Activated naive CD8-positive, alpha-beta T cell treated with anti-CD3 and anti-CD28 coated beads, Interleukin-2, amount 50 U/mL, for 24 hours (primary cell): ENCODE measurements at places on chromosomes 11 and 22.

DNA sequence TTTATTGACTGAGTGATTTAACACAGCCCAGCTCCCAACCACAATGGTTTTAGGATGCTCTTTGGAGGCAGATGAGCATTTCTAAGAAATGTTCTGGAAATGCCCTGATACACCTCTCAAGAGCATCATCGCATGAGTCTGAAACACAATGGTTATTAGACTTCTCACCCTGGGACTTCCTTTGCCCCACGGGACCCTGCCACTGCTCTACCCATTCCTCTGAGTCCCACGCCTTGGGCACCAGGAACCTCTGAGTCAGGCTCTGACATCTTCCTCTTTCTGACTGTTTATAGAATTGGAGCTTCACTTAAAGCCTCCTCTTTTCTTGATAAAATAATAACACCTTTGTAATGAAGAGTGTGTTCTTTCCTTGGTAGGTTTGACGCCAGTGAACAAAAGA is 85.6 kb upstream of the PARVA start:
- H3K27ac ChIP-seq, result no peak overlapping the region
- H3K36me3 ChIP-seq, result no peaks in the 10 kb centered on the region
- H3K4me1 ChIP-seq, result peaks cover 6% of the 10 kb centered on the region
- no peak for DNase-seq
- no peaks in the 10 kb centered on the region for H3K27me3 ChIP-seq

DNA sequence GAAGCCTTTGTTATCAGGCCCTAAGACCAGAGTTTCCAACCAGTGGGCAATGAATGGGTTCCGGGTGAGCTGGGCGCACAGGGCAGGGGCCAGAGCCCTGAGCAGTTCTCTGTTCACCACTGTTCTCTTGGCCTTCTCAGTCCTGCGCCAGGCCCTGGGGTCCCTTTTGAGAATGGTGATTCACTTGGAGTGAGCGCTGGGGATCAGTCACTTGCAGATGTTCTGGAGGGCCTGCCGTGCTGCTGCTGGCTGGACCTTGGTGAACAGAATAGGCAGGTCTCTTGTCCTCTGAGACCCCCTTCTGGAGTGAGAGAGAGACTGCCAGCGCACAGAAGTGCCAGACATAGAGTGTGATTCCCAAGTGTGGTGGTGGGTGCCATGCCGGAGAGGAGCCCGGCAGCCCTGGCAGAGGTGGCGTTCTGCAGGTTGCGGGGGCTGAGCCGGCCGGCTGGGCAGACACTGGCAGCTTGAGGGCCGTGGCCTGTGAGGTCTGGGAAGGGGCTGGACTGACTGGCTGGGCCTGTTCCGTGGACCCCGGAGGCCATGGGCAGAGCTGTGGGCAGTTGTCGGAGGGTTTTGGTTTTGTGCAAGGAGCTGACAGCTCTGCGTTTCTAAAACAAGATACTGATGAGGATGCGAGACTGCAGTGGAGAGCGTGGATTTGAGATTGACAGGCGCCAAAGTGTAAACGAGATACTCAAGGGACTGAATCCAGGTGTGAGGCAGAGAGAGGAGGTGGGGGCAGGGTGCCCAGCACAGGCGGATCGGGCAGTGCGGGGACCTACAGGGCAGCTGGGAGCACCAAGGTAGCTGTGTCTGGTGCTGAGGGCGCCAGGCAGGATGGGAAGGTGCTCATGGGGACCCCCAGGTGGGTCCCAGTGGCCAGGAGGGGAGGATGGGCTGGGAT is 12.3 kb downstream of the TPCN2 start:
- no peak overlapping the region for H3K27ac ChIP-seq
- peaks cover 3% of the 10 kb centered on the region for H3K4me1 ChIP-seq
- no peaks in the 10 kb centered on the region for H3K27me3 ChIP-seq

DNA sequence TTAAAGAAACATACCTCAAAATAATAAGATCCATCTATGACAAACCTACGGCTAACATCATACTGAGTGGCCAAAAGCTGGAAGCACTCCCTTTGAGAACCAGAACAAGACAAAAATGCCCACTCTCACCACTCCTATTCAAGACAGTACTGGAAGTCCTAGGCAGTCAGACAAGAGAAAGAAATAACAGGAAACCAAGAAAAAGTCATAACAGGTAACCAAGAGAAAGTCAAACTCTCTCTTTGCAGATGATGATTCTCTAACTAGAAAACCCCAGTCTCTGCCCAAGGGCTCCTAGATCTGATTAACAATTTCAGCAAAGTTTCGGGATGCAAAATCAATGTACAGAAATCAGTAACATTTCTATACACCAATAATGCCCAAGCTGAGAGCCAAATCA is 35.6 kb downstream of the TMEM123 start:
- H3K36me3 ChIP-seq, result peaks cover 44% of the 10 kb centered on the region
- H3K4me3 ChIP-seq, result peak overlapping the region; percentile 29
- no peak for DNase-seq

DNA sequence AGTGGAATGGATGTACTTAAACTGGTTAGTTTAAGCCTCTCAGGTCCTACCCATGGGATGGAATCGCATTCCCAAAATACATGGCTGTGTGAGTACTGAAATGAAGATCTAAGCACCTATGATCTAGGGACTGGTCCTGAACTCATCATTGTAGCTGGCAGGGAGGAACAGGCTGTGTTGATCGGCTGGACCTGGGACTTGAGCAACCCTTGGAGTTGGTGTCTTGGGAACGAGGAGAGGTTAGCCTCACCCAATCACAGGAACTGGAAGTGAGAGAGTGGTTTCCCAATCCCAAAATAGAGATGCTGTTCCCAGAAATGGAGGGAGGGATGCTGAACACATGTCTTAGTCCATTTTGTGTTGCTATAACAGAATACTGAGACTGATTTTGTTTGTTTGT is 16.4 kb upstream of the ASCC2 start:
- H3K36me3 ChIP-seq, result no peaks in the 10 kb centered on the region
- H3K27me3 ChIP-seq, result no peaks in the 10 kb centered on the region
- no peaks in the 10 kb centered on the region for H3K4me1 ChIP-seq
- no peak overlapping the region for H3K4me3 ChIP-seq

- no peak overlapping the region for H3K27ac ChIP-seq
- peaks cover 9% of the 10 kb centered on the region for H3K36me3 ChIP-seq
- peaks cover 23% of the 10 kb centered on the region for H3K4me1 ChIP-seq
- no peaks in the 10 kb centered on the region for H3K27me3 ChIP-seq
- DNase-seq, result no peak
- H3K4me3 ChIP-seq, result no peak overlapping the region
These were observed 32.7 kb downstream of the PRDM10 start for GRCh38 chr11:129969920-129970319.

DNA sequence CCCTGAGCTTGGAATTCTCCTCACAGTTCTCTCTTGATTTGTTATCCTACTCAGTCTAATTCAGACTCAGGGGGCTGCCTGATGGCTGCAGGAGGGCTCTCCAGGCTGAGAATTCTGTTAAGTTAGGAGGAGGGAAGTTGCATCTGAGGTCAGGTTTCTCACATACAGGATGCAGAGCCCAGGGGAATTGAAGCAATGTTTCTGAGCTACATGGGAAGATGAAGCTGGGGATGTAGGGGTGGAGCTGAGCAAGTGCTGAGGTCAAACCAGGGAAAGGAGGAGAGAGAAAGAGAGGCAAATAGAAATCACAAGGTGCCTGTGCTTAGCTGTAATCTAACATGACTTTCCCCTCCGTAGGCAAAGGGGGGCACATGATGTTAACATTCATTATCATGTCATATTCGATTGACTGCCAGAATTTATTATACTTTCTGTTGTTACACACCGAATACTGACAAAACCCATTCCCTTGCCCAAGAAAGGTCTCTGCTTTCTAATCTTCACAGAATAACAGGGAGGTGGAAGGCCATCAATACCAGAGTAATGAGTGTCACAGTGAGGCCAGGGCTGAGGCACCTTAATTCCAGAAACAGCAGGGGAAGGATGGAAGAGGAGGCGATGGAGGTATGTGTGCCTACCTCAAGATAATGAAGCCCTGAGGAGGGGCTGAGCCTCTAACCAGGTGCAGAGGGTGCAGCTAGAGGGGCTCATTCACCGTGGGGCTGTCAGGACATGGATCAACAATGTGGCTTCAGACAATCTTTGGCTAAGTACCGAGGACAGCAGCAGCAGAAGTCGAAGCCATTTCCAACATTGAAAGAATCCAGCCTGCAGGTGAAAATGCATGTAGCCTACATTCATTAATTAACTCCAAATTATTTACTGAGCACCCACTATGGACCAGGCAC is 205.4 kb upstream of the SNX19 start:
- no peaks in the 10 kb centered on the region for H3K27me3 ChIP-seq
- no peak overlapping the region for H3K4me3 ChIP-seq
- no peaks in the 10 kb centered on the region for H3K4me1 ChIP-seq
- H3K27ac ChIP-seq, result no peak overlapping the region
- H3K36me3 ChIP-seq, result no peaks in the 10 kb centered on the region
- DNase-seq, result no peak

- no peak overlapping the region for H3K27ac ChIP-seq
- DNase-seq, result no peak
- H3K4me3 ChIP-seq, result no peak overlapping the region
- H3K4me1 ChIP-seq, result peaks cover 2% of the 10 kb centered on the region
- peaks cover 29% of the 10 kb centered on the region for H3K27me3 ChIP-seq
- no peaks in the 10 kb centered on the region for H3K36me3 ChIP-seq
These were observed 6.1 kb upstream of the A4GALT start for GRCh38 chr22:42726811-42727210.

GRCh38 chr11:17722000-17722643 is 2.8 kb downstream of the MYOD1 start:
- peaks cover 44% of the 10 kb centered on the region for H3K27me3 ChIP-seq
- no peaks in the 10 kb centered on the region for H3K4me1 ChIP-seq
- no peak for DNase-seq

DNA sequence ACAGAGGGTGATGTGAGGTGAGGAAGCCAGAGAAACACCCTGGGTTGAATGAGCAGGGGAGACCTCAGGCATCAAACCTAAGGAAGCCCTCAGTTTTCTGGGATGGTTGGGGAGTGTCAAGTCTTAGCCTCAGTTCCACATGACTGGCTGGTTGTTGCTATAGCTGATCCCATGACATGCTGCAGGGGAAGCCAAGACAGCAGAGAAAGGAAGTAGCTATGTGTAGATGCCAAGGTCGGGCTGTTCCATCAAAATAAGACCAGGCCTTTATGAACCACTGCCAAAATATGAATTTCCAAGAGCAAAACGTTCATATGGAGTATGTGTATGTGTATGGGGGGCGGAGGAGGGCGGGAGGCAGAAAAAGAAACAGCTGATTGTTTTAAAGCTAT is 11.6 kb downstream of the CD59 start:
- peaks cover 39% of the 10 kb centered on the region for H3K4me1 ChIP-seq
- peaks cover 15% of the 10 kb centered on the region for H3K36me3 ChIP-seq
- H3K4me3 ChIP-seq, result no peak overlapping the region
- H3K27ac ChIP-seq, result no peak overlapping the region

- H3K27me3 ChIP-seq, result no peaks in the 10 kb centered on the region
- H3K4me1 ChIP-seq, result peaks cover 27% of the 10 kb centered on the region
- no peak for DNase-seq
- no peak overlapping the region for H3K4me3 ChIP-seq
- H3K27ac ChIP-seq, result no peak overlapping the region
- H3K36me3 ChIP-seq, result peaks cover 2% of the 10 kb centered on the region
These were observed 162.0 kb downstream of the SWAP70 start for GRCh38 chr11:9825895-9826294.

DNA sequence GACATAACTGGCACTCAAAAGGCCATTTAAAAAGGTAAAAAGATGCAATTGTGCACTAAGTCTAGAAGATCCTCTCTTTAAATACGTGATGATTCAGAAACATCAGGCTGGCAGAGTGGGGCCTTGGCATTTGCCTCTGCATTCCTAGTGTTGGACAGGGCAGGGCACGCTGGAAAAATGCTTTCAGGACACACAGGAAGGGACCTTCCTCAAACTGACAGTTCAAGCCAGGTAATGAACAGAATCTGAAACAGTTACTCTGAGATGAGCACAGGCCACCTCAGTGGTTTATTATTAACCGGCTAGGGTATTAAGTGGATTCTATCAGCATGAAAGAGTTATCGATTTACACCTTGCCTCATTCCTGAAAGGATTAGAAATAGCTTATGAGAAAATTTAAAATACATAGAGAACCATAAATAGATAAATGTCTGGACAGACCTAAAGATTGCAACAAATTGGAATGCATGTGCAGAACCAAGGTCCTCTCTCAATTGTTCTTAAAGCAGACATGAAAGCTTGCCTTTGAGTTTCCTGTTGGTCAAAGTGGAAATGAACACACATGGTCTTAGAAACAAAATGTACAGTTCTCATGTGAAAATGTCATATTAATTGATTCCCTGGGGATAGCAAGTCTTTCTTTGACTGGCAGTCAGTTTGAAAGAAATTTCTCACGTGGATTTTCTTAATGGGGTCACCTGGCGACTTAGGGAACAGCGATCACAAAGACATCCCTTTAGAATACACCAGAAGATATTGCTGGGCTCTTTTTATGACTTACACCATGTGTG is 21.5 kb upstream of the CSNK2A3 start:
- no peaks in the 10 kb centered on the region for H3K36me3 ChIP-seq
- no peak overlapping the region for H3K4me3 ChIP-seq
- H3K4me1 ChIP-seq, result no peaks in the 10 kb centered on the region
- H3K27me3 ChIP-seq, result peaks cover 2% of the 10 kb centered on the region

DNA sequence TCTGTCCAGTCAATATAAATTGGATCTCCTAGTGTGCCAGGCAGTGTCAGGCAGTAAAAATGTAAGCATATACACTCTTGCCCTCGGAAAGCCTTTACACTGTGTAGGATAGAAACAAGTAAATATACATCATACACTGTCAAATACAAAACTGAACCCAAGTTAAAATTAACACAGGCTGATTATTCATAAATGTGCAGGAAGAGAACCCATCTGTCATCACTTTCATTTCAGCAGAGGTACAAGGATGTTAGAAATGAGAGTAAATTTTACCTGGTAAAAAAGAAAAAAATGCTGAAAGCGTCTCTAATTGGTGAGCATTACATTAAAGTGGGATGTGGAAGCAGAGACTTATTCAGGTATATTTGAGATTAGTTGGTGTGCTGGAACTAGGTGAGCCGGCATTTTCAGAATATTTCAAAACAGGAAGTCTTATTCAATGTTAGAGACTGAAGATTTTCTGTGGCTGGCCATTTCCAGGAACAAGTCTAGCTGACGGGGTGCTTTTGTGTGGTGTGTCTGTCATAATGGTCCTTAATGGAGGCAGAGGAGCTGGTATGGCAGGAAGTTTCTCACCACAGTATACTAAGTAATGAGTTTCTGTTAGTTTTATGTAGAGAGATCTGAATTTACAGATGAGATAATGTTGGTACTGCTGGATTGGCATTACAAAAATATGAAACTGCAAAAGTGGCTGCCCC is 192.6 kb downstream of the CASP12 start:
- H3K36me3 ChIP-seq, result peaks cover 3% of the 10 kb centered on the region
- peak overlapping the region; percentile 90 for H3K27ac ChIP-seq
- H3K4me3 ChIP-seq, result peak overlapping the region; percentile 79
- peak; percentile 56 for DNase-seq
- peaks cover 59% of the 10 kb centered on the region for H3K4me1 ChIP-seq

DNA sequence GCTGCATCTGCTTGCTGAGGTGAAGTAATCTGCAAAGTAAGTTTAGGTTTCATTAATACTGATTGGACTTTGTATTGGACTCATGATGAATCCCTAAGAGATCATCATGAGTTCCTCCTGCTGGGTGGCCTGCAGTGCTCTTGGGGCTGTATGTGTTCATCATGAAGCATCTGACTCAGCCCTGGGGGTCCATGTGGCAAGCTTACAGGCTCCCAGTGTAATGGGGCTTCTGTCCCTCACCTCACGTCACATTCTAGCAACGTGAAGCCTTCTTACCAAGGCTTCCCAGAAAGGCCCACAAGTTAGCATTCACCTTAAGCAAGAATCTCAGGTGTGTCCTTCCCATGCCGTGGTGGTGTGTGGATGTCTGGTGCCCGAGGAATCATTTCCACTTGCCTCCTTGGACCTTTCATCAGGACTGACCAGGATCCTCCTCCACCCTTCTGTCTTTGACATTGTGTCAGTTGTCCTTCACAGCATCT is 23.7 kb downstream of the CRKL start:
- no peak overlapping the region for H3K27ac ChIP-seq
- H3K4me3 ChIP-seq, result no peak overlapping the region
- peaks cover 54% of the 10 kb centered on the region for H3K36me3 ChIP-seq
- no peak for DNase-seq
